Thymus (tissue), 14 donors: ENCODE measurements at places on chromosomes 1 and 21. TPM values are rescaled to one million over a fixed set of nuclear protein-coding genes. Genes with fewer than 3 reads are reported as not detected.
A peak's percentile ranks its signal among the peaks of the same experiment; 100 is the strongest.

The TAS1R3 gene
- 0.19 TPM for total RNA-seq

GRCh38 chr1:58165073-58165472 is 381.5 kb downstream of the OMA1 start:
- no peaks in the 10 kb centered on the region for H3K36me3 ChIP-seq
- no peak overlapping the region for H3K27ac ChIP-seq
- no peaks in the 10 kb centered on the region for H3K27me3 ChIP-seq

The PPIAL4G gene
- 0.05 TPM for total RNA-seq

The FGR gene
- 8.4 TPM for total RNA-seq

The SMAP2 gene
- total RNA-seq = 55.2 TPM

The EPHA10 gene
- total RNA-seq = 0.14 TPM

- no peak overlapping the region for H3K27ac ChIP-seq
- H3K27me3 ChIP-seq = no peaks in the 10 kb centered on the region
- H3K36me3 ChIP-seq = peaks cover 21% of the 10 kb centered on the region
- no peak overlapping the region for H3K4me3 ChIP-seq
Measured at GRCh38 chr1:151655371-151655770, 43.5 kb downstream of the SNX27 start.

DNA sequence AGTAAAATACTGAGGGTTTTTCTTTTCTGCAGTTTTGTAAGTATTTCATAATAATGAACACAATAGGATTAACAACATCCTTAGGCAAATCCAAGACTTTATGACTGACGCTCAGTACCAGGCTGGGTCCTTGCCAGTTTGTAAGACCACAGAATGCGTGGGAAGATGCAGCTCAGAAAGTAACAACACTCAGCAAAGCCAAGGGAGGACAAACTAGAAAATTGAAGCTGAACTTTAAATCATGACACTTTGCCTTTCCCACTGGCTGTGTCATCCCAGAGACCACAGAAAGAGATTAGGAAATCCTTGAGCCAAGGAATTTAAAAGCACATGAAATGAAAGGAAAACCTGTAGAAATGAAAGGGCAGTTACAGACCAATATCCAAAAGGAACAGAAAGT is 426.3 kb upstream of the CHRM3 start:
- no peaks in the 10 kb centered on the region for H3K4me1 ChIP-seq
- no peak for DNase-seq
- H3K27ac ChIP-seq = no peak overlapping the region
- no peaks in the 10 kb centered on the region for H3K27me3 ChIP-seq

DNA sequence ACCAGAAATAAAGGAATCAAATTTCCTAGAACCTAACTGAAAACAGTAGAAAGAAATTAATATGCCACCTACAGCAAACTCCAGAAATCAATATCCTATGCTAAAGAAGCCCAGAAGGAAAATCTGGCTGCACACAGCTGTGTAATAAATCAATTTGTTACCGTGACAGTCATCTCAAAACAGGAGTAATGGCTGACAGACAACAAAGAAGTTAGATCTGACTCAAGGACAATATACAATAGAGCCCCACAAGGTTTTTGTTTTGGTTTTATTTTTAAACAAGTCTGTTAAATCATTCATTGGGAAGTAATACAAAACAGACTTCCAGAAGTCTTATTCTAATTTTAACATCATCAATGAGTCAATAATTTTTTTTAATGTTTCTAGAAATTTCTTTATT is 168.4 kb downstream of the RERE start:
- H3K27me3 ChIP-seq = no peaks in the 10 kb centered on the region
- no peaks in the 10 kb centered on the region for H3K36me3 ChIP-seq
- no peak for DNase-seq
- no peak overlapping the region for H3K27ac ChIP-seq

The IGSF9 gene
- total RNA-seq = 1.7 TPM

The CAMK2N1 gene
- 0.42 TPM for total RNA-seq

The MYOG gene
- total RNA-seq = 7.8 TPM

- H3K36me3 ChIP-seq = no peaks in the 10 kb centered on the region
- H3K27me3 ChIP-seq = no peaks in the 10 kb centered on the region
- H3K27ac ChIP-seq = peak overlapping the region; percentile 26
- no peak overlapping the region for H3K4me3 ChIP-seq
- peaks cover 6% of the 10 kb centered on the region for H3K4me1 ChIP-seq
Measured at GRCh38 chr1:56580771-56581170, 1.4 kb upstream of the PLPP3 start.

GRCh38 chr1:64523413-64524337 is 53.7 kb downstream of the CACHD1 start:
- H3K27me3 ChIP-seq = no peaks in the 10 kb centered on the region
- no peaks in the 10 kb centered on the region for H3K4me1 ChIP-seq
- DNase-seq = no peak
- no peaks in the 10 kb centered on the region for H3K36me3 ChIP-seq

The NBPF19 gene
- total RNA-seq = 6.4 TPM
